ENCODE measurements at places on chromosomes 4 and X.

DNA sequence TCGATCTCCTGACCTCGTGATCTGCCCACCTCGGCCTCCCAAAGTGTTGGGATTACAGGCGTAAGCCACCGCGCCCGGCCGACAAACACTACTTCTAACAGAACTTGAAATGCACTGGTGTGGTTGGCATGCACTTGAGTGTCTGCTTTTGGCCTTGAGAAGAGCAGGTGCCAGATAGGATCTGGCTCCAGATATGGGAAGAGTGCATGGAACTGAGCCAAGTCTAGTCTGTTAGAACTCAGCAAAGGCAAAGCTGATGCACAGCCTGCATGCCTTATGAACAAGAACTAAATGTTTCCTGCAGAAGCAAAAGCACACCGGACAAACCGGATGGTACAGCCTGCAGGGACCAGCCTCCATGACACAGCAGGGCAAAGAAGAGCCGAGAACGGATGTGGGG lies 35.1 kb upstream of the TBL1X start:
- DNase-seq, result no peak

DNA sequence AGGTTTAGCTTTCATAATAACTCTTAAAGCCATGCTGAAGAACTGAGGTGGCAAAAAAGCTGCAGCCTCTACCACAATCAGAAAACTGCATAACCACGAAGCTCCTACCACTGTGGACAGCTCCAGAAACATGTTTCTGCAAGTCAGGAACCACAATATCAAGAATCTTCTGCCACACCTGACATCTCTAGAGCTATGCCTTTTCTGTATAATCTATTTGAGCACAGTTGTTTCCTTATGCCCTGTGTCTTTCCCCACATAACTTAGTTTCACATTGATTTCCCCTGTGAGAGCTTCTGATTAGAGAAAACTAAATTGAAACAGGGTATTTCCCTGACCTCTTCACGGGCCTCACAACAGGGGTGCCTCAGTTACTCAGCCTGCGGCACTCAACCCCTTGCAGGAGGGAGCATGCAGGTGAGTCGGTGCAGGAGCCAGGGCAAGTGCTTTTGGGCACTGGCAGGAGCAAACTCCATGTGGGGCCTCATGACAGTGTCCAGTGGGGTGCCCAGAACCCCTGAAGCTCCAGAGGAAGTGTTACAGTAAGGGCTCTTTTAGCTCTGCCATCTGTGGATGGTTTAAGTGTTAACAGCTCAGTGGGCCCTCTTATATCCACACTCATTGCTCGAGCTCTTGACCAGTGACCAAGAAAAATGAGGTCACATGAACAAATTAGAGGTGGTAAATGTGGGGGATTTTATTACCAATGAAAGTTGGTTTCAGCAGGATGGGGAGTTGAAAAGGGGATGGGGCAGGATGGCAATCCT lies 132.8 kb upstream of the BMP3 start:
- no peak for DNase-seq

GRCh38 chr4:112513971-112514646 lies 1.9 kb downstream of the NEUROG2 start:
- no peak for DNase-seq

GRCh38 chr4:181312066-181312465 lies 931.1 kb upstream of the TENM3 start:
- no peak for DNase-seq

DNA sequence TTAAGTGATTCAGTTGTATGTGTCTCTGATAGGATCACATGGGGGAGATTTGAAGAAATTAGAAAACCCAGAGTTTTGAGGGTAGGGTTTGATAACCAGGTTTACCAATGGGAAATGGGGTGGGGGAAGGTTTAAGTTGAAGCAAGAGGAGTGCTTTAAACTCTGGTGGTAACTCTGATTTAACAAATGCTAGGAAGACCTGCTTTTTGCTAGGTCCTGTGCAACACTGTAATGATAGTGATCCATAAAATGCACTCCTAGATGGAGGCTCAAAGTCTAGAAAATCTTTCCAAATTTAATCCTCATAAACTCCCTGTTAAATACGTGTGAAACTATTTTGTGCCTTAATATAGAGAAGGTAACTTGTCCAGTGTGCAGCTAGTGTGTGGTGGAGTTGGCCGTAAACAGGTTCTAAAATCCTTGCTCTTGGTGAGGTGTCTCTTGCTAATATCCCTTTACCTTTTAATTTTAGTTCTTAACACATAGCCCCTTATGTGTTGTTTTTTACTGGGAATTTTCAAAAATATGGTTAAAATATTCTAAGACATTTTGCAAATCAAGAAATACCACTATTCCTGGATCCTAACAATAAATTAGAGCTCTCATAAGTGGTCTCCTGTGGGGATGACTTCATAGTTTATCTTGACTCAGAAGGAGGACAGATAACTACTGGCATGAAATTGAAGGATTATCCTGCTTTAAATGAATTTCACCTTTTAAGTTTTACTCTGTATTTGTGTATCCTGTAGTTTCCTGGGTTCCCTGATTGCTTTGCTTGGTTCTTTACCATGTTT lies 4.1 kb downstream of the RPL34 start:
- DNase-seq, result no peak

- peak; percentile 36 for DNase-seq
These were observed 68.0 kb downstream of the N4BP2 start for GRCh38 chr4:40124690-40125089.
